Osteocyte (in vitro differentiated cells): ENCODE measurements at places on chromosomes 12 and 14. TPM values are rescaled to one million over a fixed set of nuclear protein-coding genes. Genes with fewer than 3 reads are reported as not detected.

GRCh38 chr12:61412201-61412600 is 848.0 kb upstream of the USP15 start:
- H3K4me3 ChIP-seq = no peak overlapping the region
- no peak overlapping the region for H3K27ac ChIP-seq
- DNase-seq = no peak
- no peaks in the 10 kb centered on the region for H3K36me3 ChIP-seq

GRCh38 chr12:121729021-121729420 is 16.5 kb downstream of the TMEM120B start:
- H3K4me3 ChIP-seq = no peak overlapping the region
- H3K4me1 ChIP-seq = peaks cover 7% of the 10 kb centered on the region
- no peak overlapping the region for H3K27ac ChIP-seq
- no peak for DNase-seq

- H3K4me1 ChIP-seq = peaks cover 17% of the 10 kb centered on the region
- no peak for DNase-seq
- no peak overlapping the region for H3K4me3 ChIP-seq
- H3K27me3 ChIP-seq = no peaks in the 10 kb centered on the region
Measured at GRCh38 chr14:60815371-60815770, 80.8 kb downstream of the MNAT1 start.

The C12orf50 gene
- 0.08 TPM in 1 of 2 replicates, not detected in the other for total RNA-seq

- H3K27me3 ChIP-seq = peaks cover 2% of the 10 kb centered on the region
- no peak for DNase-seq
- H3K36me3 ChIP-seq = no peaks in the 10 kb centered on the region
- peaks cover 14% of the 10 kb centered on the region for H3K4me1 ChIP-seq
- no peak overlapping the region for H3K27ac ChIP-seq
Measured at GRCh38 chr14:74945852-74946658, 9.3 kb downstream of the PGF start.

- no peaks in the 10 kb centered on the region for H3K4me1 ChIP-seq
- no peaks in the 10 kb centered on the region for H3K27me3 ChIP-seq
- H3K4me3 ChIP-seq = no peak overlapping the region
- H3K36me3 ChIP-seq = no peaks in the 10 kb centered on the region
Measured at GRCh38 chr14:104395941-104396681, 183.5 kb upstream of the C14orf180 start.

The HOXC10 gene
- not detected in 2 replicates for total RNA-seq

DNA sequence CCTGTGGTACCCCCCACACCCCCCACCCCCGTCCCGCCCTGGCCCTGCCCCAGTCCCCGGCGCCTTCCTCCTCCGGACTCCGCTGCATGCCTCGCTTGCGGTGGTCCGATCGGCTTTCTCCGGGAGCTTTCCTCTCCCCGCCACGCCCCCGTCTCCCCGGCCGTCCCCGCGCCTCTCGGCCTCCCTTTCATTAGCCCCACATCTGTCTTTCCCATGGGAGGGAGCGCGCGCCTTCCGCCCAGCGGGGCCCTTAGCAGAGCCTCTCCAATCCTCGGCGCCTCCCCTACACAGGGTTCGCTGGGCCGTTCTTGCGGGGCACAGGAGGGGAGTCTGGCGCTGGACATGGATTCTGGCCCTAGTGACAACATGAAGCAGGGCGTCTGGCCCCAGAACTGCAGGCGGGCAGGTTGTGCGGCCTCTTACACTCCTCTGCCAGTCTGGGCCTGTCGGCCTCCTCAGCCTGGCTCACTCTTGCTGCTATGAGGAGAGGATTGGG is 1.5 kb upstream of the EFS start:
- H3K27me3 ChIP-seq = peaks cover 10% of the 10 kb centered on the region
- H3K4me3 ChIP-seq = peak overlapping the region; percentile 70
- H3K36me3 ChIP-seq = no peaks in the 10 kb centered on the region

GRCh38 chr14:37198273-37198598 is 499 bp downstream of the MIPOL1 start:
- H3K4me1 ChIP-seq = peaks cover 18% of the 10 kb centered on the region
- H3K4me3 ChIP-seq = peak overlapping the region; percentile 96
- peak overlapping the region; percentile 98 for H3K27ac ChIP-seq

- no peak overlapping the region for H3K4me3 ChIP-seq
- no peaks in the 10 kb centered on the region for H3K27me3 ChIP-seq
- H3K27ac ChIP-seq = peak overlapping the region; percentile 79
- no peak for DNase-seq
- H3K4me1 ChIP-seq = peaks cover 17% of the 10 kb centered on the region
Measured at GRCh38 chr14:102951799-102952198, 29.3 kb downstream of the AMN start.

GRCh38 chr12:105983622-105984320 is 155.0 kb downstream of the NUAK1 start:
- DNase-seq = no peak
- H3K27ac ChIP-seq = no peak overlapping the region
- no peak overlapping the region for H3K4me3 ChIP-seq
- no peaks in the 10 kb centered on the region for H3K27me3 ChIP-seq
- no peaks in the 10 kb centered on the region for H3K36me3 ChIP-seq
- H3K4me1 ChIP-seq = peaks cover 12% of the 10 kb centered on the region

GRCh38 chr12:88175544-88175943 is 33.4 kb downstream of the TMTC3 start:
- no peak overlapping the region for H3K4me3 ChIP-seq
- no peaks in the 10 kb centered on the region for H3K27me3 ChIP-seq
- H3K36me3 ChIP-seq = peaks cover 37% of the 10 kb centered on the region
- no peak for DNase-seq

The BEST3 gene
- total RNA-seq = 0.11 and 0.55 TPM in 2 replicates

DNA sequence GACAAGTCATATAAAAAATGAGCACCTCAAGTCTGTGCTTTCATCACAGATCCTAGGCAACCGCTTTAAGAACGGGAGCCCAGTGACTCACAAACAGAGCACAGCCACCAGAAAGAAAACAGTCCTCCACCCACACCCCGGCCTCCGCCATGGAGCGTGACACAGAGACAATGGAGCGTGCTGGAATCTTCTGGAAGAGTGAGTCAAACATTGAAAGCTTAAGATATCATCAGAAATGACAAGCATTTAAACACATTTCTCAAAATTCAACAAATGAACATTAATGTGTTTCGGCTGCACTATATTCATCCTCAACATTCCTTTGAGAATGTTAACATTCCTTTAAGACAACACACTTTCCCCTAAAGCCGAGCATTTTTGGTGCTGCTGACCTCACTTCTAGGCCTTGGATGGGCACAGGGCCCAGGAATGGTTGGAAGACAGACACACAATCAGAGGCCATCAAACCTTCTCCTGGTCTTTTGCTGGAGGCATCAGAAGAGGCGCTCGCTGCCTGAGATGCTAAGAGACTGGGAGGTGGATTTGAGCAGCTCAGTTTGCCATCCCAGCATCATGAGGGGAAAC is 23.6 kb upstream of the TMEM132D start:
- H3K27me3 ChIP-seq = peaks cover 12% of the 10 kb centered on the region
- H3K36me3 ChIP-seq = no peaks in the 10 kb centered on the region
- H3K4me3 ChIP-seq = no peak overlapping the region
- DNase-seq = no peak
- no peaks in the 10 kb centered on the region for H3K4me1 ChIP-seq
- H3K27ac ChIP-seq = no peak overlapping the region

The ACSM4 gene
- not detected in 2 replicates for total RNA-seq

The MARS1 gene
- total RNA-seq = 364 and 401 TPM in 2 replicates

- H3K4me3 ChIP-seq = no peak overlapping the region
- peak overlapping the region; percentile 45 for H3K27ac ChIP-seq
- peaks cover 20% of the 10 kb centered on the region for H3K4me1 ChIP-seq
- H3K36me3 ChIP-seq = no peaks in the 10 kb centered on the region
- no peaks in the 10 kb centered on the region for H3K27me3 ChIP-seq
- no peak for DNase-seq
Measured at GRCh38 chr12:15846887-15847286, 35.3 kb upstream of the STRAP start.

The OVCH1 gene
- 0.46 and 0.52 TPM in 2 replicates for total RNA-seq

DNA sequence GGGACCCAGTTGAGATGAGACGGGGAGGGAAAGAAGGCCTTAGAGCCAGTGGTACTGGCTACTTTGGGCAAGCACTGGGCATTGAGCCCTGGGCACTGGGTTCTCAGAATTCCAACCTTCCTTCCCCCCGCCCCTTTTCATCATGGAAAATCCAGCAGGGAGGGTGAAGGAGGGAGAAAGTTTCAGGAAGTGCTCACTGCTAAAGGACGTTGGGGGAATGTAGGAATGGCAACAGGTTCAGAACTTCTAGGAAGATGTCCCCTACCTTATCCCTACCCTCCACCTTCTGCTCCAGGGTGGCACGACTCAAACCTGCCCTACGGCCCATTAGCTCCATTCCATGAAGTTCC is 4.2 kb upstream of the TNS2 start:
- H3K4me3 ChIP-seq = peak overlapping the region; percentile 96
- H3K27me3 ChIP-seq = no peaks in the 10 kb centered on the region
- H3K36me3 ChIP-seq = peaks cover 13% of the 10 kb centered on the region
- H3K4me1 ChIP-seq = peaks cover 60% of the 10 kb centered on the region
- peak; percentile 62 for DNase-seq

DNA sequence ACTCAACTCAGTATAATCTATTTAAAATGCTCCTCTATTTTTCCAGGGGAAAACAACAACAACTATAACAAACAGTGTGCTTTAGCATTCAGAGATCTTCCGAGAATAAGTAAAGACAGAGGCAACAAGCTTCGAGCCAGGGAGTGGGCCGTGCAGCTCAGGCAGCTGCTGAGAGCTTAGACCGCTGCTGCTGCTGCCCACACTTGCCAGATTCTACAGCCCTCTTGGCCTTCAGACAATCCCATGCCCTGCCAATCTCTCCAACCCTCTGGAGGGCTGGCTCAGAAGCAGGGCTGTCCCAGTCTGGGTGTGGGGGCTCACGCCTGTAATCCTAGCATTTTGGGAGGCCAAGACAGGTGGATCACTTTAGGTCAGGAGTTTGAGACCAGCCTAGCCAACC is 23.4 kb upstream of the ELK3 start:
- DNase-seq = no peak
- no peak overlapping the region for H3K27ac ChIP-seq
- H3K4me3 ChIP-seq = no peak overlapping the region
- H3K36me3 ChIP-seq = no peaks in the 10 kb centered on the region
- peaks cover 13% of the 10 kb centered on the region for H3K27me3 ChIP-seq

DNA sequence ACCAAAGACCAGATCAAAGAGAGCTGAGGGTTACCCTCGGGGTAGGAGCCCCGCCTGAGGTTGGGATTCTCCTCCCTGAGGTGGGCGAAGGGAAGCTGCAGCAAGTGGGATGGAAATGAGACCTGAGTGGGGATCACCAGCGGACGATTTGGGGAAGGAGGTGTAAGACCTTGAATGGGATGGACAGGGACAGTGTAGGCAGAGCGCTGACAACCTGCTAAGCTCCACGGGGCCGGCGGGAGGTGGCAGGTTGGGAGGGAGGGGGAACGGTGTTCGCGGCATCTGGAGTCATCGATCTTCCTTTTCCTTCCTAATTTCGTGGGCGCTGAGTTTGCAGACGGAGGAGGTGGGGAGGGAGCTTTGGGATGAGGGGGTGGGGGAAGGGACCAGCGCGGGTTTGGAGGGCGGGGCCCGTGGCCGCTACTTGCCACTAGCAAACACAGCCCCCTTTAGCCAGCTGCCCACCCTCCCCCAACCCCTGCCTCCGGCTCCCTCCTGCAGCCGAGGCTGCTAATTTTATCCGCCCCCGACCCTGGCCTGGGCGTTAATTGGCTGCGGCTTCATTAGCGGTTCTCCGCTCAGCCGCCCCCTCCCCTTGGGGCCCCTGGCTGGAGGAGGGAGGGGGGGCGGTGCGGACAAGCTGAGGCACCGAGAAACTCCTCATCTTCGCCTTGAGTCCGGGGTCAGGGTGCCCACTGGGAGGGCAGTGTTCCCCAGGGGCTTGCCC is 2.8 kb upstream of the SHMT2 start:
- H3K27ac ChIP-seq = peak overlapping the region; percentile 50
- peaks cover 36% of the 10 kb centered on the region for H3K4me1 ChIP-seq
- H3K36me3 ChIP-seq = peaks cover 5% of the 10 kb centered on the region

GRCh38 chr14:24036169-24036962 is 15.4 kb upstream of the CARMIL3 start:
- H3K36me3 ChIP-seq = no peaks in the 10 kb centered on the region
- peak overlapping the region; percentile 98 for H3K4me3 ChIP-seq
- DNase-seq = no peak
- peaks cover 3% of the 10 kb centered on the region for H3K27me3 ChIP-seq

The DLGAP5 gene
- 11.5 and 11.7 TPM in 2 replicates for total RNA-seq

- DNase-seq = no peak
- no peak overlapping the region for H3K27ac ChIP-seq
- peaks cover 38% of the 10 kb centered on the region for H3K36me3 ChIP-seq
- H3K27me3 ChIP-seq = no peaks in the 10 kb centered on the region
- H3K4me3 ChIP-seq = no peak overlapping the region
Measured at GRCh38 chr12:54407183-54407905, 11.7 kb downstream of the ITGA5 start.

- no peak for DNase-seq
- H3K27me3 ChIP-seq = no peaks in the 10 kb centered on the region
- no peaks in the 10 kb centered on the region for H3K36me3 ChIP-seq
Measured at GRCh38 chr12:109767991-109768900, 54.6 kb downstream of the FAM222A start.

The MYBPC1 gene
- total RNA-seq = not detected in 2 replicates

GRCh38 chr12:124525455-124525854 is 42.0 kb downstream of the NCOR2 start:
- H3K36me3 ChIP-seq = peaks cover 20% of the 10 kb centered on the region
- H3K27ac ChIP-seq = no peak overlapping the region
- no peak for DNase-seq
- no peak overlapping the region for H3K4me3 ChIP-seq
- no peaks in the 10 kb centered on the region for H3K27me3 ChIP-seq
- peaks cover 50% of the 10 kb centered on the region for H3K4me1 ChIP-seq

- DNase-seq = no peak
- H3K27ac ChIP-seq = no peak overlapping the region
- H3K27me3 ChIP-seq = no peaks in the 10 kb centered on the region
Measured at GRCh38 chr12:26732005-26732908, 100.7 kb downstream of the ITPR2 start.

The RNF10 gene
- 139 and 177 TPM in 2 replicates for total RNA-seq

DNA sequence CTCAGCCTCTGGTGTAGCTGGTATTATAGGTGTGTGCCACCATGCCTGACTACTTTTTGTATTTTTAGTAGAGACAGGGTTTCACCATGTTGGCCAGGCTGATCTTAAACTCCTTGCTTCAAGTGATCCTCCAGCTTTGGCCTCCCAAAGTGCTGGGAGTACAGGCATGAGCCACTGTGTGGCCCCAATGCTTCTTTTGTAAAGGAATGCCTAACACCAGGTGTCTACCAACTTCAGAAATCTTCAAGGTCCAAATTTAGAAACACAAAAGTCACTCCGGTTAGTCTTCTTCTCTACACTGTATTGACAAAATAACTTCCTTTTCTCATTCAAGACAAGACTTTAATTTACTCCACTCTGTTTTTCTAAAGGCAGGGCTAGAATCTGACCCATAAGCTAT is 188.7 kb downstream of the PRKD1 start:
- H3K4me3 ChIP-seq = no peak overlapping the region
- peaks cover 8% of the 10 kb centered on the region for H3K4me1 ChIP-seq

- H3K4me3 ChIP-seq = peak overlapping the region; percentile 83
- DNase-seq = no peak
- H3K27me3 ChIP-seq = peaks cover 3% of the 10 kb centered on the region
- H3K36me3 ChIP-seq = no peaks in the 10 kb centered on the region
Measured at GRCh38 chr12:31591380-31591901, 505 bp upstream of the DENND5B start.

GRCh38 chr12:130120012-130120805 is 42.1 kb upstream of the FZD10 start:
- H3K4me1 ChIP-seq = no peaks in the 10 kb centered on the region
- no peaks in the 10 kb centered on the region for H3K27me3 ChIP-seq
- H3K36me3 ChIP-seq = peaks cover 3% of the 10 kb centered on the region
- no peak overlapping the region for H3K27ac ChIP-seq
- H3K4me3 ChIP-seq = no peak overlapping the region
